Activated T-helper 1 cell treated with Interleukin-2 at 50 U/mL for 16 hours (primary cell): ENCODE measurements at places on chromosomes 7 and 10.

DNA sequence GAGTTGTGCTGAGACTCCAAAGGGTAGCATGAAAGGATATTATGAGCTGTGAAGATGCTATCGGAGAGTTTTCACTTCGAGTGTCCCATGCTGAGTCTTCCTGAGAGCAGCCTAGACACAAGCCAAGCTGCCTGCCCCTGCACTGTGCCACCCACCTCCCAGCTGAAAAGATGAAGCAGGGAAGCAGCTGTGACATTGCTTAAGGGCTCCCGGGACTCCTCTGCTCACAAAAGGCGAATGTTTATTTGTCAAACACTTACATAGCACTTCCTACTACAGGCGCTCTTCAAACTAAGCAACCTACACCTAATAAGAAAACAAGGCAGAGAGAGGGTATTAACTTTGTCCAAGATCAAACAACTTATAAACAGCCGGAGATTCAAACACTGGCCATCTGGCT is 95.6 kb downstream of the OSBPL3 start:
- DNase-seq = no peak

- DNase-seq = no peak
Observed at GRCh38 chr10:130576427-130576826, 440.2 kb downstream of the GLRX3 start.

- DNase-seq = peak; percentile 59
Observed at GRCh38 chr10:93893646-93894515, at the start of gene SLC35G1. SLC35G1 (plus strand) TSS chr10:93893978; CDS start chr10:93894034, 56 bp downstream.

GRCh38 chr7:35256256-35257175 is 2.6 kb upstream of the TBX20 start:
- DNase-seq = no peak

DNA sequence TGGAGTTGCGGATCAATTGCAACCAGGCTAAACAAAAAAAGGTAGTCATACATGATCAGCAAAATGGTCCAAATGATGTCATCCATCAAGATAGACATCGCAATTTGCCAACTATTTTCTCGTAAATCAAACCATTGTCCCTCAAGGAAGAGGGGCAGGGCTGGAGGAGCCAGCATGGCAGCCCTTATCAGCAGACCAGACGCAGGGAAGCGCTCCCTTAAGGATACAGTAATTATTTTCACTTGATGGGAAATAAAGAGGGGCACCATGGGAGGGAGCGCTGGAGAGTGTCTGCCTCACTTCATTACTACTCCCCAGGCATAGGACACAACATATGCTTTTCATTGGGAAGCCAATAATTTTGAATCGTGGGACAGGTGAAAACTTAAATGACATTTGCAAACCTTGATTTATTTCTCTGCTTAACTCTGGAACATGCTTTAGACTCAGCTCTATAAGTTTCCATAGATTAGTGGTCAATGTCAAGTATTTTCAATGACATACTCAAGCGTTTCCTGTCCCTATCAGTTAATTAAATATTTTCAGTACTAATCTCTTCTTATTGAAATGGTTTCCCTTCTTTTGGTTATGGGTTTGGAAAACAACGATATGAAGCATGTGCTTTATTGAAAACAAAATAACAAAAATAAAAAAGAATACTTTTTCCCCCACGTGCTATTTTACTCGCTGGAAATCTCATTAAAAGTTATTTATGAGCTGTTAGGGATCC is 202.4 kb upstream of the HABP2 start:
- no peak for DNase-seq
